Lung (tissue), 17 donors: ENCODE measurements at places on chromosomes 1 and 21. TPM values are rescaled to one million over a fixed set of nuclear protein-coding genes. Genes with fewer than 3 reads are reported as not detected.

DNA sequence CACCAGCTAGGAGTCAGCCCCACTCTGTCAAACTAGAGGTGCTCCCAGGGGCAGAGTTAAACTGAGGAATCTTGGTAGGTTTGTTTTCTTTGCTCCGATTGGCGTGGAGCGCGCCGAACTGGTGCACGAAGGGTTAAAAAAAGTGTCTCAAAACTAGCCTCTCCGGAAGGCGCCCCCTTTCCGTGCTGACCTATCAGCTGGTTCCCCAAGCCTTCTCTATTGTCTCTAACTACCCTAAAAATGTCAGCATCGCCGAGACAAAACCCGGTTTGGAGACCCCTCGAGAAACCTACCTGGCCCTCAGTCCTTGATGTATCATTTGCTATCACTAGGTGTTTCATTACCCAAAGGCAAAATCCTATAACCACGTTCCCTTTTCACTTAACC is 2.2 kb downstream of the TGFB2 start:
- peak; percentile 94 for DNase-seq

TDRD5 gene
- total RNA-seq, result 0.18 TPM

PUSL1 gene
- 11.3 TPM for total RNA-seq

FHL3 gene
- total RNA-seq, result 26.0 TPM

CA6 gene
- not detected for total RNA-seq

DMRTA2 gene
- total RNA-seq, result 0.83 TPM

CELF3 gene
- total RNA-seq, result 0.09 TPM

EBNA1BP2 gene
- 65.3 TPM for total RNA-seq

GRCh38 chr1:204528241-204528640 is 12.0 kb downstream of the MDM4 start:
- DNase-seq, result no peak

DNA sequence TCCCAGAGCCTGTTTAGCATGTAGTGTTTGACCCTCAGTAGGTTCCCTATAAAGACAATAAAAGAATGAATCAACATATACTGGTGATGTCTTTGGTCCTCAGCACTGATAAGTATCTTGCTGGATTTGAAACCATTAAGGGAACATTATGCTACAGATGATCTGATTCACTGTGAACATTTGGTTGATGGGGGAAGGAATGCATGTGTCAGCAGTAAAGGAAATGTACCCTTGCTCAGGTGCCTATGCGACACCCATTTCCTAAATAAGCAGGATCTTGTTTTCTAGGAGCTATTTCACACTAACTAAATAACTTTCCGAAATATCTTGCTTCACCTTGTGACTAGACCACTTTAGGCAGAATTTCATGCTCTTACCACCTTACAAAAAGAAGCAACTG is 13.0 kb downstream of the TEX38 start:
- DNase-seq, result no peak

GNAT2 gene
- not detected for total RNA-seq

- DNase-seq, result peak; percentile 97
Observed at GRCh38 chr1:37995751-37996345, 6.0 kb upstream of the SF3A3 start.

GRCh38 chr1:155777582-155777981 is 79.4 kb downstream of the GON4L start:
- DNase-seq, result no peak

- no peak for DNase-seq
Observed at GRCh38 chr21:10464975-10465374, 56.4 kb upstream of the TPTE start.

DNA sequence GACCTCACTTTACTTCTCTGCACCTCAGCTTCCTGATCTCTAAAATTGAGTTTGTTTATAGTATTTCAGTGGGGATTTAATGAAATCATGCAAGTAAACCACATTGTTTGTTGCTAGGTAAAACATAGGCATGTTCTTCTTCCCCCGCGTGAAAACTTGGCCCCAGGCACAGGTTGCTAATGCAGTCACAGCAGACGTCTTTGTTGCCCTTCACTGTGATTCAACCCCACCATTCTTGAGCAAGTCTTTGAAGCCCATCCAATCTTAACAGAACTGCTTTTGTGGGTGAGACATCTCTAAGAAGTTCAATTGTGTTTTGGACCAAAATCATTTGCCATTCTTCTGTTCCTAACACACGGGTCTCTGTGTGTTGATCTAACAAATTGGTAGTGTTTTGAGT is 185.5 kb downstream of the ZNF281 start:
- no peak for DNase-seq

- no peak for DNase-seq
Observed at GRCh38 chr1:151003180-151003579, 3.5 kb downstream of the MINDY1 start.

LMX1A gene
- not detected for total RNA-seq

GRCh38 chr1:32592943-32593342 is 53.7 kb downstream of the ZBTB8A start:
- DNase-seq, result no peak

FYB2 gene
- 5.1 TPM for total RNA-seq

DNA sequence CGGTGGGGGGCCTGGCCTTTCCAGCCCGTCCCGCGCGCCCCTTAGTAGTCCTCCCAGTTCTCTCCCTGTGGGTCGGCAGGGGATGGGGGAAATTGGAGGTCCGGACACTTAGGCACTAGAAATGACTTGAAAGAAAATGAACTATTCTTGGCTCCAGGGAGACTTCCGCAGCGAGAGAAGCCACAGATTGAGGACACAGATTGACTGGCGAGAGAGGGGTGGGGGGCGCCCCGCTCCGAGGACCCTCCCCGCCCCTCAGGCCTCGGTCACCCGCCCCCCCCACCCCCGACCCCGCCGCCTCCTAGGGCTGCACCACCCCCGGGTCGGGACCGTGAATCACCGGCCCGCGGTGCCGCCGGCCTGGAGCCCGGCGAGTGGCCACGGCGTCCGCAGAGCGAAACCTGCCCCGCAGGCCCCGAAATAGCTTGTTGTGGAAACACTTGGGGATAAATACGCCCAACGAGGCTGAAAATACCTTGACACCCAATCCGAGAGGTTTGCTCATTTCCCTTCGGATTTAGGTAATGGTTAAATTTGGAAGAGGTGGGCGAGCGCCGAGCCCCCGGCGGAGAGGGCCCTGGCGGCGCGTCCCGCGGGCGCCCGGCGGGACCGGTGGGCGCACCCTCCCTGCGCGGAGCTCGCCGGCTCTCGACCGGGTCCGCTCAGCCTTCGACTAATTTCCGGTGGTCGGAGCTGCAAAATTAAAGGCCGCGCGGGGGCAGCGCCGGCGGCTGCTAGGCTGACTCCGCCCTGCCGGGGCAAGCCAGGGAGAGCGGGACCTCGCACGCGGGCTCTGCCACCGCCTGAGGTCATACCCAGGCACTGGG is at the start of gene GFI1:
GFI1 (minus strand) TSS at position 675 of the 827 bp plus-strand sequence. CDS start 3,438 bp downstream, outside the sequence.
- DNase-seq, result peak; percentile 52

DNA sequence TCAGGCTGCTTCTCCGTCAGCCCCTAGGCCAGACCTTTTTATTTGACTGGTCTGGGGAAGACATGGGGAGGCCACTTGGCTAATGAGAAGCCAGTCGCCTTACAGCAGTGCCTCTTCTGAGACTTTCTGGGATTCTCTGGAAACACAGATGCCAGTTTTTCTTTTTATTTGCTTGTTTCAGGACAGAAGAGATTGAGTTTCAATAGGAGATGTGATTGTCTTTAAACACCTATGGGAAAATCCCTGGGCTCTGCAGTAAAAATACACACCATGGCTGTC is 15.4 kb upstream of the BTG2 start:
- DNase-seq, result no peak

- DNase-seq, result peak; percentile 75
Observed at GRCh38 chr1:165828103-165828668, 772 bp downstream of the UCK2 start.
